ENCODE measurements at places on chromosomes 3 and 15.

DNA sequence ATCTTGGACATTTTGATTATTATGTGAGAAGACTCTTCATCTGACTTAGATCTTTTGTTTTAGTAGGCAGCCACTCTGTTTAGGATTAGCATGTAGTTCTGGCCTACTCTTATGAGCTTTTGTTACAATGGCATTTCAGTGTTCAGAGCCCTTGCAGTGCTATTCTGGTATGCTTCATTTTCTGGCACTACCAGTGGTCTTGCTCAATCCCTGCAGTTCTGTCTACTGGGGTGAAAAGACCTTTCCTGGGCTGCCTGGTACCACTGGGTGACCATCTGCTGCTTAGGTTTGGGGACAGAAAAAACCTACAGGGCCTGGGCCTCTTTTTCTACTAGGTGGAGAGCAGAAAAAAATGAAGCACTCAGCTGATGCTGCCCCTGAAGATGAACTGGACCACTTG is 42.5 kb downstream of the IL16 start:
- DNase-seq = no peak

DNA sequence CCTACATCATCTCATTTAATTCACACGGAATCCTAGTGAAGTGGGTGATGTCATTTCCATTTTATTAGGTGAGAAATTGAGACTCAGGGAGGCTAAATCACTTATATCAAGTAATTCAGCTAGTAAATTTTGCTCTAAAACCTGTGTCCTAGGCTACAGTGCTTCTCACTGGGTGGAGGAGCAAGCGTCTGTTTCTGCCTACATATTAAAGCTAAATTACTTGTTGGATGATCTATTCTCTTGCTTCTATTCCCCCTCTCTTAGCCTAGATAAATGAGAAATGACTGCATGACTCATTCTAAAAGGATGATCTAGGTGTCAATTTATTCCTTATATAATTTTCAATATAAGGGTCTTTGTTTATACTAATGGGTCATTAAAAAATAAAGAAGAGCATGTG is 37.8 kb upstream of the RBP1 start:
- no peak for DNase-seq

DNA sequence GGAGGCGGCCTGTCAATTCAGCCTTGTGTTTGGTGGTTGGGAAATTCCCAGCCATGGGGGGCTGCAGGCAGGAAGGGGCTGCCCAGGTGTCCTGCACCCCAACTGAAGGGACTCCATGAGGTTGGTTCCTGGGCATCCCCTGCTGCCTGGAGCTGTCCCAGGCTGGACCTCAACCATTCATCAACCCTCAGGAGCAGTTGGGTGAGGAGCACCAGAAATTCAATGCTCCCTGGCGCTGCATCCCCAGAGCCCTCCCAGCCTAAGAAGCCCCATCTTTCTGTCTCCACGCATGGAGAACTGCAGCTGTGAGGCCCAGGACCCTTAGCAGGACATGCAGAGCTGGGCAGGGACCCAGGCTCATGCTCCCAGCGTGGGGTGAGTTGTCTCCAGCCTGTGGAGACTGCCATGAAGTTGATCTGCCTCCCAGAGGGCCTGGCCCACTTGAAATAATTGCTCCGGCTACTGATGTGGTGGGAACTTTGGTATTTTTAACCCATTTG is 8.0 kb upstream of the SEMA3B start:
- no peak for DNase-seq

GRCh38 chr15:35514759-35515158 is 31.2 kb downstream of the DPH6 start:
- DNase-seq = no peak

GRCh38 chr3:136818191-136818768 is 646 bp upstream of the SLC35G2 start:
- DNase-seq = peak; percentile 87

- no peak for DNase-seq
Observed at GRCh38 chr3:134369231-134369741, 5.0 kb downstream of the AMOTL2 start.

DNA sequence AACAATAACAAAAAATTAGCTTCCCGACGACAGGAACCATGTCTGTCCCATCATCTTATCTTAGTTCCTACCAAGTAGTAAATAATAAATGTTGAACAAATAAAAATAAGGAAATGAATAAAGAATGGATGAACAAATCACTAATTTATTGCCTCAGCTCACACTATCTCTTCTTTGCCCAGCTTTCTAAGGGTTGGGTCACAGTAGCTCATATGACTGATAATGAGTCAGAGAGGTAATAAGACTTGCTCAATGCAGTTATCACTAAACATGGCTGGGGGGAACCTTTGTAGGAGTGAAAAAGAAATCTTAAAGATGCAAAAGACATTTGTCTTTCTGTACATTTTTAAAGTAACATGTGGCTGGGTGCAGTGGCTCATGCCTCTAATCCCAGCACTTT is 182.2 kb downstream of the WDR76 start:
- no peak for DNase-seq
